ENCODE measurements at places on chromosomes 7 and 10.

GRCh38 chr7:73699370-73700068, 16.1 kb downstream of the BUD23 start:
- DNase-seq: no peak

GRCh38 chr7:114865564-114865963, 56.3 kb upstream of the MDFIC start:
- peak; percentile 70 for DNase-seq

- DNase-seq: no peak
These were observed 4.6 kb upstream of the MDFIC start for GRCh38 chr7:114917211-114917839.

GRCh38 chr10:121002586-121003205, 151.5 kb downstream of the WDR11 start:
- DNase-seq: no peak

DNA sequence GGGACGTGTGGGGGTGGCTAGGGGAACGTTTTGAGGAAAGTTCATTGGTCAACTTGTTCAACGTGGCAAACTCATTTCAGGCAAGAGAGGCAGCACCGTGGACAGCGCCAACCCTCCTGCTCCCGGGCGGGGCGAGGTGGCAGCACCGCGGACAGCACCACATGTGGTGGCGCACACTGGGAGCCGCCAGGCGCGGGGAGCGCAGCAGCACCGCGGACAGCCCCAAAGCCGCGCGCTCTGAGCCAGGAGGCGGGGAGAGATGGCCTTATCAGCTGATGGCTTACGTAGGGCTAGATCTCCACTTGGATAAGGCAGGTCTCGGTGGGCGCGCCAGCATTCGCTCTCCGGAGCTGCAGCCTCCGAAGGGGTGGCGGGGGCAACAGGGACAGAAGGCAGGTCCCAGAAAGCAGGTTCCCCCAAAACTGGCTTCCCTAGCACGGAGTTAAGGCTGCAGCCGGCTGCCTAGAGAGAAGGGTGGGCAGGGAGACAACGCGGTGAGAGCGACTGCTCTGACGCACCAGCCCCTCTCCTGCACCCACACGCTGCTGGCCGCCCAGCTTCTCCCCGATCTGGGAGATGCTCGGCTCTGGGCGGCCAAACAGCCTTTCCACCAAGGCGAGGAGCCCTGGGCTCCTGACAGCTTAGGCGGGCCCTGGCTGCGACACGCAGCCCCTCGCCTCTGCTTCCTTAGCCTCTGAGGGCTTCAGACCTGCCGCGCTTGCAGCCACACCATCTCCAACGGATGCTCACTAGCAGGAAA, at the start of gene HTR5A:
HTR5A (plus strand) TSS at position 333 of the 760 bp plus-strand sequence. CDS start 576 bp downstream, outside the sequence.
- peak; percentile 67 for DNase-seq

GRCh38 chr10:54650547-54650946, 150.5 kb downstream of the PCDH15 start:
- DNase-seq: no peak

GRCh38 chr10:124737708-124738107, 6.5 kb downstream of the FAM53B start:
- no peak for DNase-seq

GRCh38 chr7:31061185-31061584, 9.1 kb downstream of the ADCYAP1R1 start:
- no peak for DNase-seq

DNA sequence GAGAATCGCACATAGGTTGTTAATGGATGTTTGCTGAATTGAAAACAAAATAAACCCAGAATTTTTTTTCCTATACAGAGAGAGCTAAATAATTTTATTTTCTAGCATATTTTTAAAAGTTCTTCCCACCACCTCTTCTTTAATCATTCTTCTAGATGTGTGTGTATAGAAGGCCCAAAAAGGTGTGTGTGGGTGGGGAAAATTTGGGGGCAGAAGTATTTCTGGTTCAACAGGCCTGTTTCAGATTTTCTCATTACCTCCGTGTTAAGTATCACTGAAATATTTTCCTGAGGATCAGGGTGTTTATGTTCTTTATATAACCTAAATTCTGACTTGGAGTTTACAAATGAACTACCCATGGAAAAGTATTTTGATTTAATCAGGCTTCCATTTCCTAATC, 144.2 kb upstream of the ZNF804B start:
- DNase-seq: no peak

DNA sequence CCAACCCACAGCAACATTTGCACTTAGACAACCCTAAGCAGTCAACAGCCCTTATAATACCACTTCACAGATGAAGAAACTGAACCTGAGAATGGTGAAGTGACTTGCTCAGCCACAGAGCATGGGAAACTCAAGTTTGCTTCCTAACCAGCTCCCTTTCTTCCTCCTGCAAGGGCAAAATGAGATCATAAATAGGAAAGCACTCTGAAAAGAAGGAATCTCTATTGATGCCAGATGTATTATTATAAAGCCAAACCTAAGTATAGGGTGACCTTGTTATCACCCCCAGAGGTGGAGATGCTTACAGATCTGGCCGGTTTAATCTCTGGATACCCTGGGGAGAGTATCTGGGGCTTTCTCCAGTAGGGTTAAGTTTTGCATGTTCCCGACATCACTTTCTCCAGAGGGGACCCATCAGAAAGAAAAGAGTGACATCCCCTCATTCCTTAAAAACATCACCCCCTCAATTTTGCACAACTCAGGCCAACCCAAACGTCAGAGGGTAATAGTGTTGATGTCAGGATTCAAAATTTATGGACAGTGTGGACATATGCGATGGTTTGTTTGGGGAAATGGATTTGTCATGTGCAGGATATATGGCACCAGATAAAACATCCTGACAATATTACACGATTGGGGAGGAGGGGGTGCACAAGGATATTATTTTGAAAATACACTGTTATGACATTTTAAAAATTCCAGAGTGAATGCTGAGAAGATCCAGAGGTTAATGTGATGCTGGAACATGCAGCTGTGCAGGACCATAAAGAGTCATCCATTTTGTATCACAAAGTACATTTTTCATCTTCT, 24.0 kb upstream of the XPNPEP1 start:
- no peak for DNase-seq

- no peak for DNase-seq
These were observed 18.8 kb downstream of the CELF2 start for GRCh38 chr10:11036424-11037011.

DNA sequence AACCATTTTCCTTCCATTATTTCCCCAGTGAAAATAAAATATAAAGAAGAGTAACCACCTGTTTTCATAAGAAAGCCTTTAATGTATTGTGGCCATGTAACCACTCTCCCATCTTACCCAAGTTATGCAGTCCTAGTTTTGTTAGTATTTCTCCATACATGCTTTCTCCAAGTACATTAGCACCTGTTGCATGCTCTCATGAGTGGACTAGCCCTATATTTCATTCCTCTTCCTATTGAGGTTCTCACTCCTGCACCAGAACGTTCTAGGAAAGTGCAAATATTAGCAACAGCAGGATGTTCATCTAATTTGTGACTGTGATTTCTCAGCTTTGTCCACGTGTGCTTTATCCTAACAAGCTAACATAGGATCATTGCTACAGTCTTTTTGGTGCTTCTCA, 155.1 kb upstream of the NPVF start:
- DNase-seq: no peak

DNA sequence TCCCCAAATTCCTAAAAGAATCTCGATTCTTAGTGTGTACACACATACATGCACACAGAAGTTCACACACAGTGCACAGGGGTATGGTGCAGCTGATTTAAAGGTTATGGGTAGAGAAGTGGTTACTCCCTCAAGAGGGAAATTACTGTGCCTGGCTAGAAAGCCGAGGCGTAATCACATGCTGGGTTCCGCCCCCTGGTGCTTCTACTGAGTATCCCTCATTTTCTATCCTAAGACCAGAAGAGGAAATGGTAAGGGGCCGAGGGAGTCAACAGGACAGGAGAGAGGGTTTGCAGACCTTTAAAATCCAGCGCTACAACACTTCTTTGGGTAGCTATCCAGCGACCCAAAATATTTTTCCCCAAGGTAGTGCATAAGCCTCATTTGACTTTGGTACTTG, 147.3 kb upstream of the TMEM196 start:
- DNase-seq: no peak

- DNase-seq: no peak
These were observed 17.7 kb upstream of the NODAL start for GRCh38 chr10:70459061-70459773.

- no peak for DNase-seq
These were observed 129.2 kb downstream of the SORBS1 start for GRCh38 chr10:95431900-95432342.

GRCh38 chr7:157014635-157015555, 4.4 kb upstream of the MNX1 start:
- DNase-seq: no peak

GRCh38 chr10:33716501-33717267, 382.2 kb upstream of the NRP1 start:
- DNase-seq: no peak

DNA sequence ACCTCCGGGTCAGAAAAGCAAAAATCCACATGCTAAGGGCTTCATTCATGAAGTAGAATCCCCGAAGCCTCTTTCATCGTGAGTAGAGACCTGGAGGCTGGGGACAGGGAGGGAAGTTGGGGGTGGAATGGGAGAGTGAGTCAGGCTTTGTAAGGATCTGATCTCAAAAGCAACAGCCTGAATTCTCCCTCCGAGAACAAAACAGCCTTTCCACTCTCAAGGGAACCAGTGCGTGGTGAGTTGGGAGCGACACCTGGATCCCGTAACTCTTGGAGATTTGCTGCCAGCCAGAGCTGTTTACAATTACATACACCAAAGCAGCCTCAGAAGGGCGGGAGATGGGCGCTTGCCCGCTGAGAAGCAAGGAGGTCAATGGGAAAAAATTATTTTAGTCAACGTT, 10.8 kb downstream of the AFAP1L2 start:
- no peak for DNase-seq

DNA sequence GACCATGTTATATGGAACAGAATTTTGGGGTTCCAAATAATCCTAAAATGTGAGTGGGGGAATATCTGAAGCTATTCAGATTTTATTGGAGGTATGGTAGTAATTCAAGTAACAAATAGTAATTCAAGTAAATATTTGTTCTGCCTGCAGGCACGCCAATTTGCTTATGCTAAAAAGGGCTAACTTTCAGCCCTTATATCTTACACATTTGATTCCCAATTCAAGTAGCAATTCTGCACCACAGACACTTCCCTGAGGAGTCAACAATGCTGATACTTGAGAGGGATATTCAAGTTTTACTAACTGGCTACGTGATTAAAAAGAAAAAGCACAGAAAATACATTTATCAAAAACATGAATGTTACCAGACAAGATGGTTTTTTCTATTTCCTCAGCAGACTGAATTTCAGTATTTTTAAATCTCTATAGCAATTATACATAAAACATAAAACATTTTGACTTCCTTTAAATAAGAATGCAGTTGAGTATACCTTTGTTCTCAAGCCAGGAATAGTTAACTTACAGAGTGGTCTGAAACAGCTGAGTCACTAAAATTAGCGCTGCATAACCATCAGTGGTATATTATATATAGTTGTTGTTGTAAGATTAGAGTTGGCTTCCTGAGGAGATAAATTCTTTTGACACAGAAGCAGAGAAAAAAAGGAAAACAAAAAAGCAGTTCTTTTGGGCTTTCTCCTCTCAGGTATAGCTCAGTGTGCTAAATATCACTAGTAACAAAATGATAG, 33.9 kb downstream of the MTPN start:
- no peak for DNase-seq

GRCh38 chr10:9922126-9922870, 1095.4 kb upstream of the CELF2 start:
- no peak for DNase-seq

DNA sequence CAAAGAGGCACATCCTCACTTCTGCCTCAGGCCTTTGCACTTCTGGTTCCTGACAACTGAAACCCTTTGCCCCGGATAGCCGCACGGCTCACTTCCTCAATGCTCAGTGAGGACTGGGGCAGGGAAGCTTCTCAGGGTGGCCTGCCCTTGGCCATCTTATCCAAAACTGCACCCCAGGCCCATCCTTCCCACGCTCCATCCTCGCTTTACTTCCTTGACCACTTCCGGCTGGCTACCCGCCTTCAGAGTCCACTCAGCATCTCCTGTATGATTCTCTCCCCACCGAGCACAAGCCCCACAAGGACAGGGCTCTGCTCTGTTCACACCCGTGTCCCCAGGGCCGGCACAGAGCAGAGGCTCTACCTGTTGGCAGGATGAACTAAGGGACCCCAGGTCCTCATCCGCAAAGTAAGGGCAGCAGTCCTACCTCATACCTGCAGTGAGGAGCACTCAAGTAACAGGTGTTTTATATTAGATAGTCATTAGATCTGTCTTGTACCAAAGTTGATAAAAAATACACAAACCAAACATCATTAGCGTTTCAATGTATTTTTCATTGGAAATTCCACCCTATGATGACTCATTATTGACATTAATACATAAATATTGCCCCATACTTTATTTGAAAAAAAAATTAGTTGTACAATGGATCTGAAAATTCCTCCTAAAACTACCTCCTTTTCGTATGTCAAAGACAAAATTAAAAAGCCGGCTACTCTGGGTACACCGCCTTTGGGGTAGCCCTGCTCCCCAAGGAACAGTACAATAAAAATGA, 35.0 kb downstream of the GNA12 start:
- no peak for DNase-seq

DNA sequence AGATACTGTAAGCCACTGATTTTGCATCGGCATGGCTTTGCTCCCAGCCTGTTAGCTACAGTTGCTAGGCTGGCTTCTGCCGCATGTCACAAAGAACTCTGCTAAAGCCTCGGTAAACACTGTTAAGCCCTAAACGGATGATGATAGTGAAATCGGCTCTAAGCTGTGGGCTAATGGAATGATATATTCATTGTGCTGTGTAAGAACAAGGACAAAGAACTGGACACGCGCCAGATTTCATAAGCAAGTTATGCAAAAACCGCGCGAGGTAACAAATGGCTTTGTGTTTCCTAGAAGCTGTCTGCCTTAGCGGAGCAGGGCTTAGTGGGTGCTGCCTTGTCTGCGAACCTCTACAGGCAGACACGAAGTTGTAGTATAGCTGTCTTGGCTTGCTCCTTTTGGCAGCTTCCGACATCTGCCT, 331.3 kb upstream of the COBL start:
- no peak for DNase-seq
